ENCODE measurements at places on chromosomes 6 and 20.

DNA sequence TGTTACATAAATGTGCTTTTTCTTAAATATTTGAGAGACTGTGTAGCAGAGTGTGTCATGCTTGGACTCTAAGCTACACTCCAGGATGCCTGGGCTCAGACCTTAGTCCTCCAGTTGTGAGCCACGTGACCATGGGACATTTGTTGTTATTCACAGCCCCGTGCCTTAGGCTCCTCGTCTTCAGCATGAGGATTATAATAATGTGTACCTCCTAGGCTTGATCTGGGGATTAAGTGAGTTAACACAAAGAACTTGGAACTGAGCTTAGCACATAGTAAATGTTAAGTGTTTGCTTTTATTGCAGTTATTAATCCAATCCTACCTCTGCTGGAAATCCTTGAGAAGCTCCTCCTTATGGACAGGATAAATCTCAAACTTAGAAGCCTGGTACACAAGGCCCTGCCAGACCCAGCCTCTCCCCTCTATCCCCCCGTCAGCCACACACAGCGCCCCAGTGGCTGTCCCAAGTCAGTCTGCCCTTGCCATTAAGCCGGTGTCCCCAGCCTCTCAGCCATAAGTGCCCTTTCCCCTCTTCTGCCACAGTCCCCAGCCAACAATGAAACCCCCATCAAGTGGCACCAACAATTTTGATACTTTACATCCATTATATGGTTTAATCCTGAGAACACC is 177.5 kb downstream of the TMEM242 start:
- no peak for DNase-seq

DNA sequence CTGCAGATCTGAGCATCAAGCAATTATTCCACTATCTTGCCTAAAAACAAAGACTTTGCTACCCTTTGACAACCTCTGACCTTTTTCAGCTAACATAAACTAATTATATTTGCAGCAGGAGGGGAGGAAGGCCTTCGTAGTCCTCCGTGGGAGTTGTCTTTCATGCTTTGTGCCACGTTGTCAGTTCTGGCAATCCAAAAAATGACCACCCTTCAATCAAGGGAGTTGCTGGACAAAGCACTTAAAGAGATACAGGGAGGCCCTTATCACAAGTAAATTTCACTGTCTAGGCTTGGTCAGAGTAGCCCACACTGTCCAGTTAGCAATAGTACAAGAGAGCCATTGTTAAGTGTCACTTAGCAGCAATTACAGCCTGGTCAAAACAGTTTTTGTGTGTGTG is 578.9 kb downstream of the HAO1 start:
- no peak for DNase-seq

DNA sequence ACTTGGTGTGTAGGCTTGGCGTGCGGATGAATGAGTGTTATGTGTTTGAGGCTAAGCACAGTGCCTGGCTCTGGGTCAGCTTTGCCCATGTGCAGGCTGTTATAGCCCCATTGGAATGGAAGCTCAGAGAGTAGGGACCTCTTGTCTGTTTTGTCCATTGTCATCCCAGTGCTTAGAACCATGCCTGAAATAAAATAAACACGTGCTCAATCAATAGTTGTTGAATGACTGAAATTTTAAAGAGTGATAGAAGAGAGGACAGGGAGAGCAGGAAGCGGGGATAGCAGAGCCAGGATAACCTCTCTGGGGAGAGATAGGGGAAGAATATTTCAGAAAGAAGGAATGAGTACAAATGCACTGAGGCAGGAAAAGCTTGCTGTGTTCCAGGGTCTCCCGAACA is 263.9 kb downstream of the HIVEP2 start:
- no peak for DNase-seq

DNA sequence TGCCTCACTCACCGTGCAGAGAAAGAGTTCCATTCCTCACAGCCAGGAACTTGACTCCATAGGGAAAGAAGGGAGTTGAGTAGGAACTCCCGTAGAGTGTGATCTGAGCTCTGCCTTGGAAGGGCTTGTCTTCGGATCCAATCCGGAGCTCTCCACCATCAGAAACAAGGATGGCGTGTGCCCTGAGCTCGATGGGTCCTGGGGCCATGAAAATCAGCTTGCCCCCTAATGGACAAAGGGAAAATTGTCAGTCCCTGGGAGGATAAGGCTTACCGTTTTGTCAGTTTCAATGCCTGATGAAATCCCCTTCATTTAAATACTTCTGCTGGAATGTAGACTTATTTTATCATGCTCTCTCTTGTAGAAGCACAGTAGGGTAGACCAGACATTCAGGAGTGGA is 153.3 kb downstream of the PKHD1 start:
- DNase-seq = no peak

DNA sequence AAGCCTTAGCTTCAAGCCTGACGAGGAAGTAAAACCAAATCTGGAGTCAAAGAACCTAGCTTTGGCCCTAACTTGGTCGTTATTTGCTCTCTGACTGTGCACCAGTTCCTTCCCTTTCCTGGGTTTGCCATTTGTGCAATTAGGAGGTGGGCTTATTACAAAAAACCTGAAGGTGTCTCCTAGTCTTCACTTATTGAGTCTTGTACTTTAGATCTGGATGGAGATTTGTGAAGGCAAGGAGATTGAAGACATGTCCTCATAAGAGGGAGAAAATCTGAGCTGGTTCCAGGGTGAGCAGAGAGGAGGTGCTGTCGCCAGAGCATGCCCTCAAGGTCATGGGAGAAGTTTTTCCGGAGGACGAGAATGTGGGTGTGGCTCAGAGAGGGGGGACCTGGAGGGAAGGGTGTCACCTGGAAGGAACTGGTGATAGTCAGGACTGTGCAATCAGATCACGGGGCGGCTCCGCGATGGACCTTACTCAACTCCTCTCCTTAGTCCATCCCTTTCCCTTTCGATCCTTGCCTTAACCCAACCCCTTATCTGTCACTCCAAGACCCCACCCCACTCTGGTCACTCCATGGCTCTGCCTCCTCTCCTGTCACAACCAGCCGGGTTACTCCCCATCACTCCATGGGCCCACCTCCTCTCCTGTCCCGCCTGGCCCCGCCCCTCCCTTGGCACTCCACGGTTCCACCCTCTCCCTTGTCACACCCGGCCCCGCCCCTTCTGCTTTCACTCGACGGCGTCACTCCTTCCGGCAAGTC is 588 bp upstream of the ACSS2 start:
- DNase-seq = no peak

DNA sequence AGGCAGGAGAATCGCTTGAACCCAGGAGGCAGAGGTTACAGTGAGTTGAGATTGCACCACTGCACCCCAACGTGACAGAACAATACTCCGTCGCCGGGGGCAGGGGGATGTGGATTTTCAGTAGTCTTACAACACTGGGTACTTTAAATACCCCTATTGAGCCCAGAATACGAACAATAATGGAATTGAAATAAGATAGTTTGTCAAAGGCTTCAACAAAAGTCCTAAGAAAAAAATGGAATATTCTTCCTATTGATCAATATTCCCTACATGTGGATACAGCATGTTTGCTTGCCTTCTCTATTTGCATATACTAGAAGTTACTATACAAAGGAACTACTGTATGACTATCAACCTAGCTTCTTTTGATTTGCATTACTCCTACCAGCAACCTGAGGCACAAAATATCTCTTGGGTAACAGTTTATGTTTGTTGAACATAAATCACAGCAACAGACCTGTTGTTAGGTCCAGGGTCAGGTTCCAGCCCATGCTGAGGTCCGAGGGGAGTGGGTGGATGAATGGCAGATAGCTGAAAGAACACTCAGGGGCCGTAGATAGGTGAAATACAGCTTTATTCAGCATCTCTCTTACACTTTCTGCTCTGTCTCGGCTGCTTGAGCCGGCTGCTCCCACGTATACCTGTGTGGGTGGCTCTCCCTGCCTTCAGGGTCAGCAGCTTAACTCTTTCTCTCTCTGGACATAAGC is 23.8 kb downstream of the MAN1A1 start:
- DNase-seq = no peak

GRCh38 chr20:568673-569415 is 25.3 kb upstream of the CSNK2A1 start:
- DNase-seq = peak; percentile 75

DNA sequence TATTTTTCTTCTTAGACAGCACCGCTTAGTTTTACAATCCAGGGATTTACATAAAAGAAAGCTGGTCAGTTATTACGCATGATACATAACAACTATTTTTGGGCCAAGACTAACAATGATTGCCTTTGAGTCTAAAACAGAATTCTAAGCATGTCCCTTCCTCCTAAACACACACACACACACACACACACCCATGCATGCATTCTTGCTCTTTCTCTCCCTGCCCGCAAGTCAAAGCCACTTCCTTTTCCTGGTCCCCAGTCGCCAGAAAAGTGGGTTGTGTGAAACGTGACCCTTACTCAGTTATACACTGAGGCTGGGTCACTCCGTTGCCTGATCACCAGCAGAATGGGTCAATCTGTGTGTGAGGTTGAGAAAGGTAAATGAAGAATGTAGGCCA is 31.4 kb downstream of the FYN start:
- DNase-seq = no peak

GRCh38 chr6:6584310-6585002 is 4.1 kb upstream of the LY86 start:
- DNase-seq = no peak
